ENCODE measurements at places on chromosomes 2 and 18.

- no peak for DNase-seq
Measured at GRCh38 chr2:37378411-37378810, 34.0 kb downstream of the QPCT start.

DNA sequence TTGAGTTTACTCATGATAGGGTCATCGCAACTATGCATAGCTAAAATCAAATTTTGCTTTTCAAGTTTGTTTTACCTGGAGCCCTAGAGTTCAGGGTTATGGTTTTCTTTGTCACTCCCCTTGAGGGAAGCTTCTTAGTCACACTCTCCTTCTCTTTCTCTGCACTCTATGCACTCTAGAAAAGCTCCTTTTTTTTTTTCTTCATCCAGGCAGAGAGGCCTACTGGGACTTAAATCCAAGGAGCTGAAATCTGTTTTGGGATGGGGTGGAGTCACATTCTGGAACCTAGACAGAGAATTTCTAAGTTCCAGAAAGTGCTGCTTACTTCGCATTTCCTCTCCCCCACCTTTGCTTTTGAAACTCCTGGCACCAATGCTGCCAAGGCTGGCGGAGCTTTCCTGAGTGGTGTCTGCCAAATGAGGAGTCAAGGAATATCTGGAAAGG, 19.1 kb upstream of the IL18R1 start:
- no peak for DNase-seq

- DNase-seq: no peak
Measured at GRCh38 chr2:166373105-166373504, 2.6 kb downstream of the SCN9A start.

DNA sequence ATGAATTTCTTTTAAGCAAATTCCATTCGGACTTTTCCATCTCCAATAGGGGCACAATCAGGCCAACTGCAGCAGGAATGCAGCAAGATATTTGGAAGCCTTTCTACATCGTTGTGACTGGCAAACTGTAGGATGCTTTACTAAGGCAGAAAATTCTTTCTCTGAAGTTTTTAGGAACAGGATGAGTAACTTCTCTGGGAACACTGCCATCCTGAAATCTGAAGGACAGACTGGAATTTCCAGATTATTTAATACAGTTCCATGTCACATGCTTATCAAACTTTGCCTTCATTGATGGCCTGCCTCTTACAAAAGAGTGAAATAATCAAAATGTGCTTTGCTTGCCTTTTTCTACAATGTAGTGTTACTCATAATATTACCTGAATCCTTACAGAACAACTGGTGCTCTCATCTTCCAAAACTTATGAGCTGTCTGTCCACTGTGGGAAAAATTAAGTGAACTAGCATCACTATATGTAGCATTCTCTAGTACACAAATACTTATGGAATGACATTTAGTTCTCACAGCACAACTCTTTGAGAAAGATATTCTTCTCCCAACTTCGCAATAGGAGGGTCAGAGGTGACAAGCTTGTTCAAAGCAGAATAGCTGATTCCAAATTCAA, 32.0 kb upstream of the MAP2 start:
- DNase-seq: no peak

DNA sequence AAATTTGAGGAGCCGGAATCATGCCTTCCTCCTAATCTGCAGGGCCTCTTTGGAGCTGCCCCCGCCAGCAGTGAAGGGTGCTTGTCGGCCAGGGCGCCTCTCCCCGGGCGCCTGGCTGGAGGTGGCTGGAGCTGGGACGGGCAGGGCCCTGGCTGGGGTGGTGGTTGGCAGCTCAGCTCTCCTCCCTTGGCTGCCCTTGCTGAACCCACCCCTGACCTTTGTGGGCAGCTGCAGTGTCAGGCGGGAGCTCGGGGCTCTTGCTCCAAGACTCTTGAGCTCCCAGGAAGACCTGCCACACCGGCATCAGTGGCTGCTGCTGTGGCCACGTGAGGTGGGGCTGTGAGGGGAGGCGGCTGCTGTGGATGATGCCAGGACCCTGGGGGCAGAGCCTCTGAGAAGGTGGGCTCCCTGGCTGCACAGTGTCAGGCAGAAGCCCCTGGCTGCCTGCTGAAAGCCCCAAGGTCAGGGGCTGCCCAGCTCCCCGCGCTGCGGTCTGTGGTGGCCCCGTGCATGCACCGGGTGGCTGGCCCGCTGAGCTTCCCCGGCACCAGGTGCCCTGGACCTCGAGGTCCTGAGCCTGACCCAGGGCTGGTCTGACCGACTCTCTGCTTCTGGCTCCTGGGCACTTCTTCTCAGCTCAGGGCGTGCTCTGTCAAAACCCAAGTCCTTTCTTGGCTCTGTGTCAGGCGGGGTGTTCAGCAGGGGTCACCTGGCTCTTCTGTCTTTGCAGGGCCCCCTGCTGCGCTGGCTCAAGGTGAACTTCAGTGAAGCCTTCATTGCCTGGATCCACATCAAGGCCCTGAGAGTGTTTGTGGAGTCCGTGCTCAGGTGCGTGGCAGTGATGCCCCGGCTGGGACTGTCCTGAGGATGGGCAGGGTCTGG, 34.5 kb downstream of the PDIA6 start:
- no peak for DNase-seq

- DNase-seq: no peak
Measured at GRCh38 chr2:239297142-239298004, 103.4 kb downstream of the HDAC4 start.

GRCh38 chr2:227376656-227377396, 2.3 kb downstream of the TM4SF20 start:
- DNase-seq: no peak

DNA sequence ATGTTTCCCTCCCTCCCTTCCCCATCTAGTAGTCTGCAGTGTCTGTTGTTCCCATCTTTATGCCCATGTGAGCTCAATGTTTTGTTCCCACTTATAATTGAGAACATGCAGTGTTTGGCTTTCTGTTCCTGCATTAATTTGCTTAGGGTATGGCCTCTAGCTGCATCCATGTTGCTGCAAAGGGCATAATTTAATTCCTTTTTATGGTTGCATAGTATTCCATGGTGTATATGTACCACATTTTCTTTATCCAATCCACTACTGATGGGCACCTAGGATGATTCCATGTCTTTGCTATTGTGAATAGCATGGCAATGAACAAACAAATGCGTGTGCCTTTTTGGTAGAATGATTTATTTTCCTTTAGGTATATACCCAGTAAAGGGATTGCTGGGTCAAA, 60.6 kb upstream of the CYP26B1 start:
- no peak for DNase-seq

DNA sequence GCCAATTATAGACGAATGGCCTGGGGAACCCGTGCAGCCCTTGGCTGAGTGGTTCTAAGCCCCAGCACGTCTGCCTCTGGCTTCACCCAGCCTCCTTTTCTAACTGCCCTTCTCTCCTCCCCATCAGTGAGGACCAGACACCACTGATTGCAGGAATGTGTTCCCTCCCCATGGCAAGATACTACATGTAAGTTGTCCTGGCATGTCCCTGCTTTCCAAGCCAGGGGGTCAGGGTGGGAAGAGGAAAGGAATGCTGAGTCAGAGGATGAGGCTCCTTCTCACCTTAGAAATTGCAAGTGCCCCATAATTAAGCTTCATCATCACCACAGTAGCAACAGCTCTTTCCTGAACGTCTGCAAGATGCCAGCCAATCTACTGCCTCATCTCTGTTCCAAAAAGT, 4.8 kb downstream of the IL1F10 start:
- no peak for DNase-seq
